Fibroblast of villous mesenchyme (primary cell): ENCODE measurements at places on chromosomes 12 and 14. TPM values are rescaled to one million over a fixed set of nuclear protein-coding genes. Genes with fewer than 3 reads are reported as not detected.

GRCh38 chr14:51545396-51545795 is 106.3 kb upstream of the FRMD6 start:
- no peak for DNase-seq

DNA sequence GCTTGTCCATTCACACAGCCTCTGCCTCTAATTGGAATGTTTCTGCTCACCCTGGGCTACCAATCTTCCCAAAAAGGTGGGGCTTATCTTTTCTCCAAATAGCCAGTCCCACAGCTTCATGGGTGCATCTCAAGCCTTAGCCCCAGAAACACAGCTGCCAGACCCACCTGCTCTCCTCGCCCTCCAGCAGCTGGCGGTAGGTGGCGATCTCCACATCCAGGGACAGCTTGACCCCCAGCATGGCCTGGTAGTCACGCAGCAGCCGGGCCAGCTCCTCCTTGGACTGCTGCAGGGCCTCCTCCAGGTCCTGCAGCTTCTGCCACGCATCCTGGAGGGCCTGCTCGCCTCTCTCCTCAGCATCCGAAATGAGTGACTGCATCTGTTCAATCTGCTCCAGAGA is 11.1 kb downstream of the KRT77 start:
- no peak for DNase-seq

Gene P2RX4
- 13.5 and 15.1 TPM in 2 replicates for total RNA-seq

GRCh38 chr12:21459474-21459873 is 22.0 kb downstream of the PYROXD1 start:
- no peak for DNase-seq

GRCh38 chr14:44135972-44136371 is 371.1 kb downstream of the FSCB start:
- DNase-seq = no peak

DNA sequence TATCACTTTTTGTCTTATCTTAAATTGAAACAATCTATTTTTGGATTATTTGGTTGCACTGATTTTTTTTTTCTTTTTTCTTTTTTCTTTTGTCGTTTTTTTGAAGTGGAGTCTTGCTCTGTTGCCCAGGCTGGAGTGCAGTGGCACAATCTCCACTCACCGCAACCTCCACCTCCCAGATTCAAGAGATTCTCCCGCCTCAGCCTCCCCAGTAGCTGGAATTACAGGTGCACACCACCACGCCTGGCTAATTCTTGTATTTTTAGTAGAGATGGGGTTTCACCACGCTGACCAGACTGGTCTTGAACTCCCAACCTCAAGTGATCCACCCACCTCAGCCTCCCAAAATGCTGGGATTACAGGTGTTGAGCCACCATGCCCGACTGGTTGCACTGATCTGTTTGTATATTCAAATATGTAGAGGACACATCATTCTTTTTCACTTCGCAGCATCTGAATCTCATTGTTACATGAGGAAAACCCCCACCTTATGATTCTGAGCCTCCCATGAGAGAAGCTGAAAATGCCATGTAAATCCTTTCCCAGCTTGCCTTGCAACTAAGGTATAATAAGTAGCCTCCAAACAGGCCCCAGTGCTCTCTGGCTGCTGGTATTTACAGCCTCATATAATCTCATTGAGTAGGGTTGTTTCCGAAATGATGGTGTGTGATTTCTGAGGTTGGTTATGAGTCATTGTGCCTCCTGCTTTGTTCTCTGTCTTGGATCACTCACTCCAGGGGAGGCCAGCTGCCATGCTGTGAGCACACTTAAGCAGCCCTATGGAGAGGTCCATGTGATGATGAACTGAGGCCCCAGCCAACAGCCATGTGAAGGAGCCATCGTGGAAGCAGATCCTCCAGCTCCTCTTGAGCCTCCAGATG is 5.2 kb upstream of the HSP90B1 start:
- peak; percentile 60 for DNase-seq

DNA sequence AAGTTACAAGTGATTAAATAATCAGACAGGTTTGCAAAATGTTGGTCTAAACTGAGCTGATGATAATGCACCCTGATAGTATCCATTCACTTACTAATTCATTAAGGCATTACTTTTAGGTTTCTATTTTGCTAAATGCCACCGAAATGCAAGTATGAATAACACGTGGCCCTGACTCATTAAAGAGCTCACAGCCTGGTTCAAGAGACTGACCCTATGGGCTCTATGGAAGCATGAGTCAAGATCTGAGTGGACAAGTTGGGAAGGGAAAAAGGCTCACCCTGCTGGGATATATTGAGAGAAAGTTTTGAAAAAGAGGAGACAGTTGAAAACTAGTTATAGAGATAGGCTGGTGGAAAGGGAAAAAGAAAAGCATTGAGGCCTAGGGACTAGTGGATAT is 14.8 kb upstream of the LRRC9 start:
- no peak for DNase-seq

Gene PPP1R36
- 0.97 and 3.5 TPM in 2 replicates for total RNA-seq

Gene PTPN6
- not detected in 2 replicates for total RNA-seq

GRCh38 chr12:67710582-67710981 is 62.0 kb downstream of the DYRK2 start:
- DNase-seq = peak; percentile 71
